ENCODE measurements at places on chromosomes 7 and 10.

DNA sequence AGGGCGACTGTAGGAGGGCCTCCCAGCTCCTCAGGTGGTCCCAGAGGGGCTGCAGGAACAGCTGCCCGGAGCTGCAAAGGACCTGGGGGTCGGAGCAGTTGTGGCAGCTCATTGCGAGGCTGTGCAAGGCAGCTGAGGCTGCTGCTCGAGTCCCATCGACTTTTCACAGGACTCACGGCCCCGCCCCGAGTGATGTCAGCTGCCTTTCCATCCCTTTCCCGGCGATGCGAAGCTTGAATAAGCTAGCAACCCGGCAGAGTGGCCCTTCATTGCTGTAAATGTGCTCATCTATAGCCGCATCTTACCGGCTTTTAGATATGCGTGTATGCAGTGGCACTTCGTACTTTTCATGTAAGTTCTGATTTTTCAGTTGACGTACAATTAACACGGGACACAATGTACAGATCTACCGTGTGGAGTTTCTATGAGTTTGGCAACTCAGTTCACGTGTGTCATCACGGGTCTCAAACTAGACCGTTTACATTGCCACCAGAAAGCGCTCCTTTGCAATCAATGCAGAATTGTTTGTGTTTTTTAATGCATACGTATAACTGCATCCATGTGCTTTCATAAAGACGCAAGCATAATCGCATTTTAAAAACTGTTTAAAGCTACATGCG is at the start of gene CH25H:
TSS of gene CH25H (minus strand) at position 137 of the 620 bp plus-strand sequence. CDS start at position 112, 25 bp downstream.
- DNase-seq: peak; percentile 51

DNA sequence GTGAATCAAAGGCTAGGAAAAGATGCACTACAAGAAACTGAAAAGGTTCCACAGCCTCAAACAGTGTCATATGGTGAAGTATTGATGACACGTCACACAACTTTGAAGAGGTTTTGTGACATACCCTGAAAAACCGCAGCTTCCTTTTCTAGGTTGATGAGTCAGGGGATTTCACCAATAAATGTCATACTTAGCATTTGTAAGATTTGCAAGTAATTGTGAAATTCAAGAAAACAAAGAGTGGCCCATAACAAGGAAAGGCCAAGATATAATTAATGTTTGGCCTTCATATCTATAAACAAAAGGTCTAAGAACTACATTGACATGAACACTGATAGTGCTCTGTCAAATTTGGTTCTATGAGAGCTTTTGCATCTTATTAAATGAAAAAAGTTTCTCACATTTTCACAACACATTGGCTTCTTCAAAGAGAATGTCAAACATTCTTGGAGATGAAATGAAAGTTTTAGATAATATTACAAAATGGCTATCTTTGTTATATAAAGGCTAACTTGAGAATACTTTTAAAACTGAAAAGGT is 62.0 kb upstream of the NAMPT start:
- DNase-seq: no peak

DNA sequence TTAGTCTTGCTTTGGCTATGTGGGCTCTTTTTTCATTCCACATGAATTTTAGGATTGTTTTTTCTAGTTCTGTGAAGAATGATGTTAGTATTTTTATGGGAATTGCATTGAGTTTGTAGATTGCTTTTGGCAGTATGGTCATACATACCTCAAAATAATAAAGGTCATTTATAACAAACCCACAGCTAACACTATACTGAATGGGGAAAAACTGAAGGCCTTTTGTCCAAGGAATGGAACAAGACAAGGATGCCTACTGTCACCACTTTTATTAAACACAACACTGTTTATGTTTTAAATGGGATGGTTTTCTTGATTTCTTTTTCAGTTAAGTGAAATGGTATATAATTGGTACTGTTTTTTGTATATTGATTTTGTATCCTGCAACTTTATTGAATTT is 84.3 kb downstream of the CCDC7 start:
- no peak for DNase-seq

DNA sequence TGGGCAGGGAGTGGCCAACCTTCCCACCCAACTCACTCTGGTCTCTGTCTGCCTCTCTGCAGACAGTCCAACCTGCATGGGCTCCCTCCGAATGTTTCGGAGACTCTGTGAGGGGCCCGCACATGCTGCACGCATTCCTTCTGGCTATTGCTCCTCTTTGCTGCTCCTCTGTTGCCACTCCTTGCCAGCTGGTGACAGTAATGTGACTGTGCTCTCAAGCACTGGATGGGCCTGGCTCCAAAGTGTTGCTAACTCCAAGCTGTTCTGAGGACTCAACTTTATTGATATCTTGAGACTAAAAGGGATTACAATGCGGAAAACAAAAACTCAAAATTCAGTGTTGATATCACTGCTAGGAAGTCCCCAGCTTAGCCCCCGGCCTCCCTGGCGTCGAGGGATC is 105.4 kb upstream of the KIF5B start:
- DNase-seq: no peak

DNA sequence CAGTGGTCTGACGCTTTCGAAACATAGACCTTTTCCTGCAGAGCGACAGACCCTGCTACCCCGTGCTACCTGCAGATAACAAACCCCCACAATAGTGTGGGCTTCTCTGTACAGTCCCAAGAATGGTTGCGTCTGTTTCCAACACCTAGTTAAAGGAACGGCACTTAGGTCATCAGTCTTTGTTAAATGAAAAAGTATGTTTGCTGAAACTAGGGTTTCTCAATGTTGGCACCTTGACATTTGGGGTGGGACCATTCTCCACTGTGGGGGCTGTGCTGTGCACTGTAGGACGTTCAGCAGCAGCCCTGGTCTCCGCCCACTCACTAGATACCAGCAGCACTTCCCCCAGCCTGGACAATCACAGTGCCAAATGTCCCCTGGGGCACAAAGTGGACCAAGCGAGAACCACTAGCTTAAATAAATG is 13.7 kb downstream of the TECTB start:
- no peak for DNase-seq

DNA sequence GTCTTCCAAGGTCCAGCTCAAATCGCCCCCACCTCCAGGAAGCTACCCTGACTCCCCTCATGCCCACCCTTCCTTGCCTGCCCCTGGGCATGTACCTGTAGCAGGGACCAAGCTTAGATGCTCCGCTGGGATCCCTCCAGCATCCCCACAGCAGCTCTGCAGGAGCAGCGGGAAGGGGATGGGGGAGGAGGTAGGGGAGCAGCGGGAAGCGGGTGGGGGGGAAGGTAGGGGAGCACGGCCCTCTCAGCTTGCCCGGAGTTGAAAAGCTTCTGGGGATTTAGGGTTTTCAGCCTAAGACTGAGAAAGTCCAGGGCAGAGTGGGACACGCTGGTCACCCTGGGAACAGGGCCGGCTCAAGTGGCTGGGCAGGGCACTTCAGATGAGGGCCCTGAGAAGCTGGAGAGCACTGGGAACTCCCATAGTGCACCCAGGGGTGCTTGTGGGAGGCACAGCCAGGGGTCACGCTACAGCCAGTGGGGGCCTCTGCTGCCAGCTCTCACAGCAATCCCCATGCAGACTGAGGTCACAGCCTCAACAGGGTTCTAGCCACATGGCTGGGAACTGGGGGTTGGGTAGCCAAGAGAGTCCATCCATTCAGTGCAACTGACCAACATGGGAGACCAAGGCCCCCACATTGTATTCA is 13.4 kb downstream of the WDR86 start:
- no peak for DNase-seq

GRCh38 chr10:70317943-70318318 is 34.1 kb upstream of the NPFFR1 start:
- DNase-seq: no peak

GRCh38 chr7:37359662-37360444 is 88.8 kb downstream of the ELMO1 start:
- DNase-seq: no peak

- no peak for DNase-seq
These were observed 224.6 kb upstream of the PPP2R2D start for GRCh38 chr10:131676046-131676799.

DNA sequence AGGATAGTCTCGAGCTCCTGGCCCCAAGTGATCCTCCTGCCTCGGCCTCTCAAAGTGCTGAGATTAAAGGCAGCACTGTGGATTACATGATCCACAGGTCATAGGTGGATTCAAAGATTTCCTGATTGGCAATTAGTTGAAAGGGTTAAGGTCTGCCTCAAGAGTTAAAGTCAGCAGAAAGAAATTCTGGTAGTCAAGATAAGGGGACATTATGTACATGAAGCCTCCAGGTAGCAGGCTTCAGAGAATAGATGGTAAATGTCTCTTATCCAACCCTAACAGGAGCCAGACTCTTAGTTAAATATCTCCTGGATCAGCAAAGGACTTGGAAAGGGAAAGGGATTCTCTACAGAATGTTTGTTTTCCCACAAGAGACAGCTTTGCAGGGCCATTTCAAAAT is 93.7 kb downstream of the SKIDA1 start:
- DNase-seq: no peak

DNA sequence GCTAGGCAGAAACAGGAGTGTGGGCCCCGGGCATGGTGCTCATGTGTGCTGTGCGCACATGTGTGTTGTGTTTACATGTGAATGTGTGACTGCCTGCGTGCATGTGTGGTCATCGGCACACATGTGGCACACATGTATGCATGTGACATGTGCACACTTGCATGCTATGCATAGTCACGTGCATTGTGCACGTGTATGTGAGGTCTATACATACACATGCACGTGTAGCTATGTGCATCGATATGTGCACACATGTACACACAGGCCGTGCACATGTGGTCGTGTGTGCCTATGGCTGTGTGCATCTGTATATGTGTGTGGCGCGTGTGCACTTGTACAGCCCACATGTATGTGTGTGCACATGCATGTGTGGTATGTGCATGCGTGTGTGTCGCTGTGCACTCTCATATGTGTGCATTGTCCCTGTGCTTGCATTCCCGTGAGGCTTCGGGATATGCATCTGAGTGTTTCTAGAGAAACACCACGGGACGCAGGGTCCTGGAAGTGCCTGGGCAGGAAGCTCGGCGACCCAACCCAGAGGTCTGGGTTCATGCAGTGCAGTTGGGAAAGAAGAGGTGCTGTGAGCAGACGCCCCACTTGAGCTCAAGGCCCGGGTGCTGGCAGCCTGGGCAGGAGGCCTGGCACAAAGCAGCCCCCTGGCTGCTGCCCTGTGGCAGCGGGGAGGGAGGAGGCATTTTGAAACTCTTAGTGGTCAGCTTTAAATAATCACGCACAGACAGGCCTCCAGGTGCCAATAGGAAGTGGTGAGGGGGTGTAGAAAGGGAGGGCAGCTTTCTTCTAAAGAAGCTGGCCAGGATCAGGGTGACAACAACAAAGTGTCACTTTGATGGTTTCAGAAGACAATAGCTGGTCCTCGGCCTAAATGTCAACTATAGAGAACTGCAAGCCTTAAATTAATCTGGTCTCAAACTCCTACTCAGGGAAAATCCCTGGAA is 410.0 kb upstream of the MGMT start:
- DNase-seq: no peak

DNA sequence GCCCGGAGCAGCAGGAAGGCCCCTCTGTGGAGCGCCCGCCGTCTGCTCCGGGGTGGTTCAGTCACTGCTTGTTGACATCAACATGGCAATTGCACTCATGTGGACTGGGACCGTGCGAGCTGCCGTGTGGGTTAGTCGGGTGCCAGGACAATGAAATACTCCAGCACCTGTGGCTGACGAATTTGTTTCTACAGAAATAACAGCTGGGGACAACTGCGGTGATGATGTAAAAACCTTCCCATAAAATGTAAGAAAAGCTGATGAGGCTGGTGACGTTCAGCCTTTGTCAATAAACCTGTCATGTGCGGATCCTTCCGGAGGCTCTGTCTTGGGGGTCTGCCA is 5.6 kb downstream of the GPER1 start:
- DNase-seq: no peak

GRCh38 chr7:114293289-114294012 is 121.2 kb upstream of the FOXP2 start:
- no peak for DNase-seq

- no peak for DNase-seq
These were observed 54.1 kb upstream of the AKR1C1 start for GRCh38 chr10:4909118-4909517.

GRCh38 chr10:130686689-130687300 is 550.6 kb downstream of the GLRX3 start:
- peak; percentile 27 for DNase-seq

DNA sequence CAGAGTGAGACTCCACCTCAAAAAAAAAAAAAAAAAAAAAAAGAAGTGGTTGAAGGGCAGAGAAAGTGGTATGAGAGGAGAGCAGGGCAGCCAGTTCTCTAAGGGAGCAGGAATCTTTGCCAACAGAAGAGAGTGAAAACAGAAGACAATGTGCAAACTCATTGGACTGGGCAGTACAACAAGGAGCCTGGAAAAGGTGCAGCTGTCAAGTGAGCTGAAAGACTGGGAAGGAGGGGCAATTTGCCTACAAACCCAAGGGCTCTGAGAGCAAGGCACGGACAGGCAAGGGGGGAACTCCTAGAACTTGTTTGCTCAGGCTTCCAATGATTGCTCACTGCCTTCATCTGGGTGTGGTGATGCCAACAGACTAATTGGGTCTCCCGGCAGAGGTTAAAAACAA is 9.5 kb downstream of the ACTR1A start:
- no peak for DNase-seq

Data from neural crest cell (in vitro differentiated cells).